ENCODE measurements at places on chromosomes 5 and 9.

DNA sequence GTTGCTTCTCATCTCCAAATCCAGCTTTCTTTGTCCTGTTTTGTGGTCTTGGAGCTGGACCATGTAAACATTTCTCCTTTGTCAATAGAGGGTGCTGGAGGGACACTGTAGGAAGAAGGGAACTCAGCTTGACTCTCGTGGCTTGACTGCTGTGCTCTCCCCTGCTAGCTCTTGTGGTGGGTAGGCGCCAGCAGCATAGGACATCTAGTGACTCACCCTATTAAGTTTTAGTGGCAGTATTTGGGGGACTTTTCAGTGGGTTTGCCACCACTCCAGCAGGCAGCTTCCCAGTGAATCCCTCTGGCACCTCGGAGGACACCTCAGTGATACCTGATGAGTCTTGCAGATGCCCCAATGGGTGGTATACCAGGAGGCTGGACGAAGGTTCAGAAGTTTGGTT is 97.8 kb downstream of the TSSK1B start:
- DNase-seq, result no peak

- no peak for DNase-seq
Observed at GRCh38 chr9:107025260-107026035, 162.5 kb downstream of the ZNF462 start.

DNA sequence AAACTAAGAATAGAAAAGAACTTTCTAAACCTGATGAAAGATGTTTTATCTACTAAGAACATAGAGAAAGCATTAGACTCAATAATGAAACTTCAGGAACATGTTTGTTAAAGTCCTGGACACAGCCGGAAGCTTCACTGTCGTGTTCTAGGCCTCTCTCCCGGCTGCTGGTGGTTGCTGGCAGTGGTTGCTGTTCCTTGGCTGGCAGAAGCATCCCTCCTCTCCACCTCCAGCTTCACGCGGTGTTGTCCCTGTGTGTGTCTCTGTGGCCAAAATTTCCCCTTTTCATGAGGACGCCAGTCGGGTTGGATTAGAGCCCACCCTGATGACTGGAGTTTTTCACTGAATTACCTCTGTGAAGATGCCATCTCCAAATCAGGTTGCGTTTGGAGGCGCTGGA is 6.5 kb upstream of the MED10 start:
- DNase-seq, result no peak

- no peak for DNase-seq
Observed at GRCh38 chr9:116812231-116813030, 125.3 kb downstream of the TRIM32 start.

DNA sequence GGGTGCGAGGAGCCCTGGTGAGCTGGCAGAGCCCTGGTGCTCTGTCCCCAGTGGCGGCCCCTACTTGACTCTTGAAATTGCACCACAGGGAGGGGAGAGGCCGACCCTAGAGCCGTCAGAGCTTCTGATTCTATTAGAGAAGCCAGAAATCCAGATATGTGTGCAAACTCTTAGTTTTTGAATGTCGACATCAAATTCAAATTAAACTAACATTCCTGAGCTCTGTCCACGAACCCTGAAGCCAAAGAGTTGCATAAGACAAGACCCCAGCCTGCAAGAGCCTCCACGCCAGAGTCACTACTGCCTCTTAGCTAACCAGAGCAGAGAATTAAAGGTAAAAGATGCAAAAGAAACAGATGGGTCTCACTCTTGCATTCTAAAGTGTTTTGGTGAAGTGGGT is 29.8 kb upstream of the MSX2 start:
- DNase-seq, result no peak

DNA sequence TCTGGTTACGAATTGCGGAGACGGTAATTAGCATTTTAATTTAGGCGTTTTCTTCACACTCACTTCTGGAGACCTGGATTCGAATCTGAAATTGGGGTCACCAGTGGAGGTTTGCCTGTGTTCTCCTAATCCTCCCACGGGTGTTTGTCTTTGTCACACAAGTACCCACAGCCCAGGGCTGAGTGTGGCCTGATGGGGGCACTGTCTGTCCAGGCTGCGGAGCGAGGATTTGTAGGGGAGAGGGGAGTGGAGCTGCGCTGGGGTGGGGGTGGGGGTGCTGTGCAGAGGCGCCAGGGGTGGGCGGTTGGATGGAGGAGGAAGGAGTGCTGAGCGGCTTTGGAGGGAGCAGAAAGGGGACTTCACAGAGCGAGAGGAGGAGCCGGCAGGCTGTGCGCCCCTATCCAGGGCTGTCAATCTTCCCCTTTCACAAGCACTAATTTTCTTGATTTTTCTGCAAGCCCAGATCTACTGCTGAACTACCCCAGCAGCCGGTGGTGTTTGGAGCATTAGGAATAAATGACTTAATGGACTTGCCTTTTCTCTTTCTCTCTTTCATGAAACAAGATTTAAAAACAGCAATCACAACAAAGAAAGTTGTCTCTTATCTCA is 53.1 kb downstream of the TSPAN17 start:
- no peak for DNase-seq

GRCh38 chr5:87410931-87411330 is 1.8 kb downstream of the CCNH start:
- DNase-seq, result no peak

DNA sequence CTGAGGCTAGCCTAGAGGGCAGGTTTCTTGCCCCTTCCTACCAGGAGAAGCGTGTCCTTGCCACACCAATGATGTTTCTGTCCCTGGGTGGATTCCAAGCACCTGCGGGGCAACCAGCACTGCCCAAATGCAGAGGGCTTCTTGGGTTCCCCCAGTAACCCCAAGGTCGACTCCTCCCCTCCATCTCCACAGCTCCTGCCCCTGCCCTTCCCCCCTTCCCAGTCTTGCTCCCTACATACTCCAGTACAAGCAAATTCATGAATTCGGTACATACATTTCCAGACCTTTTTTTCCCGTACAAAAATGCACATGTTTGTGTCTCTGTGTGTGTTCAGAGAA is 12.8 kb upstream of the JADE2 start:
- DNase-seq, result no peak

- DNase-seq, result no peak
Observed at GRCh38 chr5:40402007-40402364, 277.7 kb upstream of the PTGER4 start.

DNA sequence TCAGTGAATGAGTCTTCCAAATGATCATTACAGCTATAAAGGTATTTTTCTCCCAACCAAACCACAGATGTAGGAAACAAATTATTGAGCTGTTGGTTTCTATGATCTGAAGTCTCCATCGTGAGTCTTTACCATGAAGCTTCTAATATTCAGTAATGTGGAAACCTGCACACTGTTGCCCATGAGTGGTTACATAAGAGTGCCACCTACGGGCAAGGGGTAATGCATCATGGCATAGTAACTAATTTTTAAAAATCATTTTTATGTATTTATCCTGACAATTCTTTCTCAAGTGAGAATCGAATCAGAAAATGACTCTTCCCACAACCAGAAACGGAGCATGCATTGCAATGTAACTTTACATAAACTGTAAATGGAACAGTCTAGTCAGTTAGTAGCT is 282.5 kb upstream of the SMARCA2 start:
- no peak for DNase-seq

DNA sequence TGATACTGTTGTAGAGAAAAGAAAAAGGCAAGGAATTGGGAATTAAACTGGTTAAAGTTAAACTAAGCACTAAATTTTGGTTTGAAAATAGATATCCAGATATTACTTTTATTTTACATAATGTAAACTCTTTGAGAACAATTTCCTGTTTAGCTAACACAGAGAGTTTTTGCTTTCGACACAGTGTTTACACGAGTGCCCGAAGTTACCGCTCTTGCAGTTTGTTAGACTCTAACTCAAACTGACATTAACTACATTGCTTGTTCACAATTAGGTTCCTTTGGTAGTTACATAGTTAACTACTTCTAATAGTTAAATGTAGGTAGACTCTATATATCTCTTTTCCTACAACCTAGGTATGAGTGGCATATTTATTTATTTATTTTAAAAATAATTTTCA is 117.1 kb upstream of the CHD1 start:
- DNase-seq, result no peak

GRCh38 chr5:135238622-135239452 is 160.2 kb downstream of the MACROH2A1 start:
- no peak for DNase-seq

DNA sequence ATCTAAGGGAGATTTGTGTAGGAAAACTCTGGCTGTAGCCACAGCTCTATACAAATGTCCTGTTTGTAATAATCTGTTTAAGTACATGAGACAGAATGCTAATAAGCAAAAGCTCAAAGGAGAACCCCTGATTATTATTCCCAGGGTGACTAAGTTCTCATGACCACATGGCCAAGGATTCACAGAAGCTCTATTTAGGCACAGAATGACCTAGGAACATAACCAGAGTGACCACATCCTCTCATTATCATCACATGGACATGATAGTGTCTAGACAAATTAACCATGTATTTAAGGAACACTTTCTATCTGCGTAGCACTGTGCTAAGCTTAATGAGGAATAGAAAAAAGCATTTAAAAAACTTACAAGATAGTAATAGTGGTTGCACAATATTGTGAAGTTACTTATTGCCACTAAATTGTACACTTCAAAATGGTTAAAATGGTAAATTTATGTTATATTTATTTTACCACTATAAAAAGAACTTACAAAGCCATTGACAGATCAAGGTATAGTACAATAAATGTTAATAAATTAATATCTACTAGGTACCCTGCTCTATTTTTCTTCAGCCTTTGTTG is 56.3 kb downstream of the STX17 start:
- DNase-seq, result no peak

GRCh38 chr5:74953937-74954720 is 87.9 kb upstream of the FAM169A start:
- DNase-seq, result no peak

- DNase-seq, result no peak
Observed at GRCh38 chr9:119375892-119376291, 6.7 kb upstream of the BRINP1 start.

DNA sequence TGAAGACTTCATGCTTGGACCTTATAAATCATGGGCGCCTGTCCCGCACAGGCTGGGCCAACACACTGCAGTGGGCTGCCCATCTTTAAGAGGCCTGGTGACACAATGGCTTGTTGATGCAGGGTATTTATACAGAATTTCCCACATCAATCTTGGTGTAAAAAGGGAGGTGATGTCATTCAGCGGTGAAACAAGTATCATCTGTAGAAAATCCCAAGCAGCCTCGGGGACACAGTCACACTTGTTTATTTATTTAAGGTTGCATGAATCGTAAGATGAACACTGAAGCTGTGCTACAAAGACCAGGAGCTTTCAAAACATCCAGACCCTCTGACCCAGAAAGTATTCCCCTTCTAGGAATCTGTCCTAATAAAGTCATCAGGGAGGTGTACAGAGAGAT is 40.5 kb downstream of the SMIM23 start:
- no peak for DNase-seq

GRCh38 chr5:34459908-34460307 is 196.2 kb upstream of the RAI14 start:
- DNase-seq, result no peak

- no peak for DNase-seq
Observed at GRCh38 chr5:6112538-6112937, 265.8 kb downstream of the MED10 start.

DNA sequence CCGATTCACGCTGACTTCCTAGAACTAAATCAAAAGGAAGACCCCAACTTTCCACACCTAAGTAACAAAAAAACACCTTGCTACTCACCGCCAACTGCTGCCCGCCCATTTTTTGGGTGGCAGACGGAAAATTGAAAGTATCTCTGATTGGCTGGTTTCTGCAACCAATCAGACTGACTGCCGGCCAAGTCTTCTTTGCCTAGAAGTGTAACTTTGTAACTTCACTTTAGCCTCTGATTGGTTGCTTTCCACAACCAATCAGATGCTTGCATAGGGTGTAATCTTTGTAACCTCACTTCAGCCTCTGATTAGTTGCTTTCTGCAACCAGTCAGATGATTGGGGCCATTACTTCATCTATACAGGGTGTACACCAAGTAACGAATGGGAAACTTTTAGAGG is 42.6 kb upstream of the ANKH start:
- no peak for DNase-seq

DNA sequence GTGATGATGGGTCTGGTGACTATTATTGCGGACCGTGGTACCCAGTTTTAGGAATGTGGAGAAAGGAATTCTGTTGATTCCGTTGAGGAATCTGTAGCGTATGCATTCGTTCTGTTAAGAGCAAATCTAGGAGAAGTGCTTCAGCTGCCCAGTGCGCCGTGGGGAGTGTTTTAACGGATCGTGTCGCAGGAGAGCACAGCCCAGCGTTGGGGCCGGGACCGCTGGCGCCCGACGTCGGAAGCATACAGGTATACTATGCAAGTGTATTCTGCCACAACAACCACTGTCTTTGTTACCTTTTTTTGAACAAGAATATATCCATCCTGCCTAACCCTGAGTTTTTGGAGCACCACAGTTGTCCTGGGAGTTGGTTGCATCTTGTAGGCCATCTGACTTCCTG is 42.7 kb downstream of the TENT4A start:
- no peak for DNase-seq

DNA sequence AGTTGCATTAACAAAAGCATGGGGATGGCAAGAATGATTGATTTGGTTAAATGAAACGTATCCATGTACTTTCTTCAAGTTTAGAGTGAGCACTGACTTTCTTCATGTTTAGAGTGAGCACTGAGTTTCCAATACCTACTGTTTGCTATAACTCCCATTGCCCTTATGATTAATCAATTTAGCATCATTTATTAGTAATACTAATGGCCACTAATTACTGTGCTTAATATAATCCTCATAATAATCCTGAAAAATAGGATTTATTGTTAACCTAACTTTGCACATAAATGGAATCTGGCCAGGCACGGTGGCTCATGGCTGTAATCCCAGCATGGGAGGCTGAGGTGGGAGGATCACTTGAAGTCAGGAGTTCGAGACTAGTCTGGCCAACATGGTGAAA is 22.1 kb upstream of the GPR21 start:
- DNase-seq, result no peak
